ENCODE measurements at places on chromosomes 2 and 18. TPM values are rescaled to one million over a fixed set of nuclear protein-coding genes. Genes with fewer than 3 reads are reported as not detected.

COPS7B gene
- total RNA-seq, result 46.3 TPM

SH3RF3 gene
- 6.1 TPM for total RNA-seq

ACMSD gene
- not detected for total RNA-seq

PRKCE gene
- total RNA-seq, result 24.0 TPM

COX7A2L gene
- total RNA-seq, result 141 TPM

KLF7 gene
- total RNA-seq, result 12.5 TPM

DNA sequence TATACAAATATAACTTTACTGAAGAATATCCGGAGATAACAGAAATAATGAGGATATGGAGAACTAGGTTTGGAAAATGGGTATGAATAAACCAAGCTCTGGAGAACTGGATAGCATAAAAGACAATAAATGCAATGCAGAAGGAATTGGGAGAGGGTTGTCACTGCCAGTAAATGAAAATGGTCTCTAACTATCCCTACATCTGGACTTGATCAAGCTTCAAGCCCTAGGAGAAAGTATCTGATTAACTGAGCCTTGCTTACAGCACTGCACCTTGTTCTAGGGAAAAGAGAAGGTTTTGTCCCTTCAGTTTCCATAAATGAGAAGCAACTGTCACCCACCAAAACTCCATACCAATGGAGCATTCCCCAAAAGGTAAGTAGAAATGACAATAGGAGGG lies 514.6 kb upstream of the ZEB2 start:
- H3K4me1 ChIP-seq, result no peaks in the 10 kb centered on the region
- no peaks in the 10 kb centered on the region for H3K36me3 ChIP-seq
- no peak for DNase-seq
- H3K27me3 ChIP-seq, result no peaks in the 10 kb centered on the region
- no peak overlapping the region for H3K4me3 ChIP-seq

DNA sequence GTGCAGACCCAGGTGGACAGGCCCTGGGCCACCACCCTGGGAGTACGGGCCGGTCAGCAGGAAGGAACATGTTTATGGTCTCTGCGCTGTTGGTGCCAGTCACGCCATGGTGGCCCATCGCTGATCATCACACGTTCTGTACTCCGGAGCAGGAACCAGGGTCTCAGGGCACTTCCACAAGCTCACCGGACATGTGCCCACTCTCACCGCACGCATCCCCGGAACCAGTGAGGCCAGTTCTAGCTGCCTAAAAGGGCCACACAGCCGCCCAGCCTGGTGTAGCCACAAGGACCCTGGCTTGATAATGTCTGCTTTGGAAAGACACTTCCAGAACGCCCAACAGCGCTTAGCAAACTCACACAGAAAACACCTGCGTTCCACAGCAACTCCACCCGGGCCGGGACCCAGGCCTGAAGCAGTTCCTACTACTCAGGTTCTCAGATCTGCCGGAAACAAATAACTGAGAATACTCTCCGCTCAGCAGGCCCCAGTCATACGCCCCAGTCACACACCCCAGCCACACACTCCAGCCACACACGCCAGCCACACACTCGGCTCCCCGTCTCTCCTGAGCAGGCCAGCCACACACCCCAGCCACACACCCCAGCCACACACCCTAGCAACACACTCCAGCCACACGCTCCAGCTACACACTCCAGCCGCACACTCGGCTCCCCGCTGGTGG lies 123.3 kb downstream of the HDAC4 start:
- no peak overlapping the region for H3K4me3 ChIP-seq
- H3K27me3 ChIP-seq, result no peaks in the 10 kb centered on the region
- peaks cover 54% of the 10 kb centered on the region for H3K4me1 ChIP-seq
- no peak for DNase-seq
- no peaks in the 10 kb centered on the region for H3K36me3 ChIP-seq
- H3K27ac ChIP-seq, result no peak overlapping the region

GRCh38 chr2:172613615-172614231 lies 57.8 kb downstream of the PDK1 start:
- peaks cover 13% of the 10 kb centered on the region for H3K36me3 ChIP-seq
- DNase-seq, result no peak
- H3K4me3 ChIP-seq, result no peak overlapping the region
- no peaks in the 10 kb centered on the region for H3K27me3 ChIP-seq
- no peak overlapping the region for H3K27ac ChIP-seq

DNA sequence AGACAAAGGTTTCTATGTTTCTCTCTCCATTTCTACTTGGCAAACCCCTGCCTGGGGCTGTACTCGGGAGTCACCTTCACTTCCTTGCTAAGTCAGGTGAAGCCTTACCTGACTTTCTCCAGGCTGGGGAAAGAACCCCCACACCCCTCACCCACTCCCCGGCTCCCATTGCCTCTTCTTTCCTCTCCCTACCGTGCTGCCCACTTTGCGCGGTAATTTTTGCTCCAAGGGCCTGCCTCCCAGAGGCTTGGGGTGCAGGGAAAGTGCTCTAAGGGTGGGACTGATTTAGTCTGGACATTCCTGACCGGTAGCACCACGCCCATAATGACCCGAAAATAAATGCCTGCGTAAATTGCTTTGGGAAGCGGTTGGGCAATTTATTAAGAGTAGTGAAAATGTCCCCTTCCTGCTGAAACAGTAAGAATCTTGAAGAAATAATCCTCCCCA lies 49.1 kb upstream of the ATP6V1B1 start:
- no peaks in the 10 kb centered on the region for H3K4me1 ChIP-seq
- H3K4me3 ChIP-seq, result no peak overlapping the region
- H3K27me3 ChIP-seq, result peaks cover 23% of the 10 kb centered on the region
- no peaks in the 10 kb centered on the region for H3K36me3 ChIP-seq
- H3K27ac ChIP-seq, result no peak overlapping the region
- DNase-seq, result no peak

DNA sequence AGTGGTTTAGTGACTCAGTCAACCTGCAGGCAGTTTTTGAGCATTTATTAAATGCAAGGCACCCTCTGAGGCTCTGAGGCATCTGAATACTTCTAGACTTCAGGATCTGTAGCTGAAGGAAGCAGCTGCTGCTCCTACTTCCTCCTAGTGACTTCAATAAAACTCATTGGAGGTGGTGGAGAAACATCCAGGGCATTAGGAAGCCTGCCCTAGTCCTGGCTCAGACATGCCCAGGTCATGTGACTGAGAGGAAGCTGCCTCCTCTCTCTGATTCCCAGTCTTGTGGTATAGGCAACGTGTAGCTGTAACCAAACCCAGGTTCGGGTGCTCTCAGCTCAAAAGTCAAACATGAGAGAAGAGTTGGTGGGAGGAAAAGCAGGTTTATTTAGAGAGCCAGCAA lies 287.2 kb upstream of the GYPC start:
- H3K27me3 ChIP-seq, result no peaks in the 10 kb centered on the region
- no peaks in the 10 kb centered on the region for H3K36me3 ChIP-seq
- no peaks in the 10 kb centered on the region for H3K4me1 ChIP-seq
- no peak overlapping the region for H3K4me3 ChIP-seq
- no peak for DNase-seq

GRCh38 chr18:369224-370015 lies 101.6 kb upstream of the THOC1 start:
- no peaks in the 10 kb centered on the region for H3K36me3 ChIP-seq
- no peak for DNase-seq
- H3K27ac ChIP-seq, result no peak overlapping the region
- no peaks in the 10 kb centered on the region for H3K4me1 ChIP-seq
- H3K4me3 ChIP-seq, result no peak overlapping the region
- peaks cover 96% of the 10 kb centered on the region for H3K27me3 ChIP-seq

DNA sequence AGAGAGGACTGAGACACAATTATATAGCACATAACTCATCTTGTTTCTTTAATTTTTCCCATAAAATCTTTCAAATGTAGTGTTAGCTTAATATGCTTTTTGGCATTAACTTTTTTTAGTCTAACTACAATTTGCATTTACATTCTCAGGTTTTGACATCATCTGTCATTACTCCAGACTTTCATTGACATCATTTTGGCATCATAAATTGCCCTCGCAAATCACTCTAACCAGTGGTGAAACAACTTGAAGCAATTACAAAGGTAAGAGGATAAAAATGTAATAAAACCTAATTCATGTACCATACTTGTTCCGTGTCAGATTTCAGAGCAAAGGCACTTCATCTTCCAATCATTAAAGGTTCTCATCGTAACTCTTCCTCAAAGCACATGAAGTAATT lies 41.4 kb downstream of the RFX8 start:
- no peak overlapping the region for H3K4me3 ChIP-seq
- no peaks in the 10 kb centered on the region for H3K4me1 ChIP-seq
- H3K27me3 ChIP-seq, result no peaks in the 10 kb centered on the region
- H3K27ac ChIP-seq, result no peak overlapping the region
- no peaks in the 10 kb centered on the region for H3K36me3 ChIP-seq
- no peak for DNase-seq

- H3K4me1 ChIP-seq, result no peaks in the 10 kb centered on the region
- DNase-seq, result no peak
- no peak overlapping the region for H3K4me3 ChIP-seq
- no peaks in the 10 kb centered on the region for H3K36me3 ChIP-seq
These were observed 20.4 kb downstream of the FAM178B start for GRCh38 chr2:96965781-96966514.

DNA sequence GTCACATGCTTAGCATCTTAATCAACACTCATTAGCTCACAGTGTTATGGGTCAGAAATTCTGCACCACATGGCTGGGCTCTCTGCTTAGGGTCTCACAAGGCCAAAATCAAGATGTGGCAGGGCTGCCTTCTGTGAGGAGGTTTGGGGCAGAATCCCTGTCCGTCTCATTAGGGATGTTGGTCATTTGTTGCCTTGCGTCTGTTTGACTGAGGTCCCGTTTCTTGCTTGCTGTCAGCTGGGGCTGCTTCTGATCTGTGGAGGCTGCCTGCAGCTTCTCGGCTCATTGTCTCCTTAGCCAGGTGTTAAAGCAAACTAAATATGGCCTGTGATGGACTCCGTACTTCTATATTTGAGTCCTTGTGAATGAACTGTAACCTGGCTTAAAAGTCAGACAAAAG lies 146.5 kb downstream of the NDUFA10 start:
- no peak overlapping the region for H3K4me3 ChIP-seq
- H3K27ac ChIP-seq, result no peak overlapping the region
- peaks cover 84% of the 10 kb centered on the region for H3K27me3 ChIP-seq
- H3K4me1 ChIP-seq, result no peaks in the 10 kb centered on the region
- no peaks in the 10 kb centered on the region for H3K36me3 ChIP-seq
